Astrocyte of the spinal cord (primary cell): ENCODE measurements at places on chromosomes 5 and 9.

DNA sequence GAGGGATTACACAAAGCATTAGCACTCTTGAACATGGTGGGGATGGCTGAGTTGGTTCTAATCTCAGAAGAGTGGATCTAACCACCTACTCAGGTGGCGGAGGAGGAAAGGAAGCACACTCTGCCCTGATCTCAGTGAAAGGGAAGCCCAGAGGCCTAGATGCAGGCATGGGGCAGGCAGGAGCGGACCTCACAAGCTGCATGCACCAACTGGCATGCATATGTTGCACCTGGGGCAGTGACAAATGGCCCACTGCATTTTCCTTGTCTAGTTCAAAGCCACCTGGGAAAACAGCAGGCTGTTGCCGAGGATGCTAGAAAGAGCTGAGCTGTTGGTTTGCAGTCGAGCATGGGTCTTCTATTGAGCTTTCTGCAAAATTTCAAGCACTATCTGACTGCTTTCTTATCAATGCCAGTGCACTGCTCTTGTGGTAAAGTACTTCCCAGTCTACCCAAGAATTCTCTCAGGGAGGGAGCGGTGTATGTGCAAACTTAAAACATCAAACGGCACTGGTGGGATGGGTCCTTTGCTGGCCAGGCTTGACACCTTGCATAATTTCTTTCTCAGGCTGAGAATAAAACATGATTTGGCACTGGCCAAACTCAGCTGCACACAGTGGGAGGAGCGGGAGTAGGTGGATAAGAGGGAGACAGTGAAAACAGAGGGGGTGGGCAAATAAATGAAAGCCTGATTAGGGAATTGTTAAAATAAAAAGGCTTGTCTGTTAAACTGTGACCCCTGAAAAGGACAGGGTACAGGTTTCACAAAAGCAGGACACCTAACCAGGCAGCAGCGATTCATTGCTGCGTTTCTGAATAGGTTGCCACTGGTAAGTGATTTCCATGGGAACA is 108.9 kb downstream of the MARCHF3 start:
- DNase-seq, result no peak

GRCh38 chr9:124257070-124257843 is 492 bp upstream of the NEK6 start:
- peak; percentile 39 for DNase-seq

DNA sequence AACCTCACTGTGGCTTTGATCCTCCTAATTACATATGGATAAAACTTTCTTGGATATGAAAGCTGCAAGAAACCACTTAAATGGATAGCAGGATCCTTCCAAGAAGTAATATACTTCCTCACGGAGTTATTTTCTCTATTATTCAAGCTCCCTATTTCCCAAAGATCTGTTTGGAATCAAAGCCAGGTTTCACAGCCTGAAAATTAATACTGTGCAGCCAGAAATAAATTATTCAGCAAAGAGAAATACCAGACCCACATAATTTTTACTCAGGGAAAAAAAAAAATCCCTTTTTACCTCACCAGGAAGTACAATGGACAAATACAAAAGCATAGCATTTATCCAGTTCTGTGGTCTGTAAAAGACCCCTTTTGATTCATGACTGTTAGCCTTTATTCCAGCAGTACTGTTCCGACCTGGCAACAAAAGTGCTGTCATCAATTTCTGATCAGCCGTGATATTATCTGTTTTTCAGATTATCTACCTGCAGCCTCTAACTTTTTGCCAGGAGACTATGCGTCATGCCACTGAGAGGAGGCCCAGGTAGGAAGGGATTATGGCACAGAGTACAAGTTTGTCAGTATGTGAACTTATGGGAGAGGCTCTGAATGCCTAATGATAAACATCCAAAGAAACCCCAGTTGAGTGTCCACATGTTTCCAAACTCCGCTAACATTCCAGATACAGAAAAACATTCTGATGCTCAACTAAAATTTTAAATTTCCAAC is 57.0 kb downstream of the FBN2 start:
- DNase-seq, result no peak

DNA sequence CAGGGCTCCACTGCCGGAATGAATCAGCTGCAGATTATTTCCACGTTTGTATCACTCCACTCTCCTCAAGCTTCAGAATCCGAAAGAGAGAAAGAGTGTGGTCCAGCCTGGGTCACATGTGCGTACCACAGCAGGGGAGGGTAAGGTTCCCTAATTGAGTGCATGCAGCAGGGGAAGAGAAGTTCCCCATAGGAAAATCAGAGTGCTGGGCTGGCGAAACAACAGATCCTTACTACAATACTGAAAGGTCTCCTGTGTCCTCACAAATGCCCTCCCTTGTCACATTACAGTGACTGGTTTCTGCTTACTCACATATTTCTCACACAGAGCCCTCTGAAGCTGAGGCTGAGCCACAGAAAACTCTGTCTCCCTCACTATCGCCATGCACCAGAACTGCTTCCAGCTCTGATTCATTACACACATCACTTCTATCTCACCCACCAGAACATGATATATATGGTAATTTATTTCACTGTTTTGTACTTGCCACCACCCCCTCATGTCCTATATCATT is 532.2 kb upstream of the TUSC1 start:
- peak; percentile 6 for DNase-seq

DNA sequence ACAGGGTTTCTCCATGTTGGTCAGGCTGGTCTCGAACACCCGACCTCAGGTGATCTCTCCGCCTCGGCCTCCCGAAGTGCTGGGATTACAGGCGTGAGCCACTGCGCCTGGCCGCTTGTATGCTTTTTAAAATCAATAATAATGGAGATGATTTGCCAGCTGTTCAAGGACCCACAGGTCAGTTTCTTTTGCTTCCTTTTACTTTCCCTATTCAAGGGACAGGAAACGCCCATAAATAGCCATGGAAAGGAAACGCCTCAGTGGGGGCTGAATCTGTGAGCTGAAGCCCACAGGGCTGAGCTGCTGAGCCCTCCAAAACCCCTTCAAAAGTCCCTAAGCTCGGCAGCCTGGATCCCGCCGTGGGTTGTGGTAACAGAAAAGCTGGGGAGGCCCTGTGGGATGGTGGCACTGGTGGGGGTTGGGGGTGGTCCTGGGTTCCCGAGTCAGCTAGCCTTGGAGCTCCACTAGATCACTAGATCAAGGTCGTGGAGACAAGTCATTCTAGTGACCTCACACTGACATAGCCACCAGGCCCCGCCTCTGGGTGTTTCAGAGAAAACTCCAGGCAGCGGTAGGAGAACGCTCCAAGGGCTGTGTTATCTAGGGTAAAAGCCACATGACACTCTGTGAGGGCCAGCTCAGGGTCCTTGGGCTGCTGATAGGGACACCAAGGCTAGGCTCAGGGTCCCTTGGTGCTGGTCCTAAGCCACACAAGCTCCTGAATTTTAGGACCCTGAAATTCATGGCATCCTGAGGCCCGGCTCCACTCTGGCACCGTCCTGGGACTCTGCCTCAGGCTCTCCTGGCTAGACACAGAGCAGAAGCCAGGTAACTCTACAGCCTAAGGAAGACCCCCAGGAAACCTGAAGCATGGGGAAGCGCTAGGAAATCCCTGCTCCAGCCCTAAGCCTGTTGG is 18.0 kb upstream of the DUSP1 start:
- no peak for DNase-seq

GRCh38 chr5:102582696-102583095 is 83.9 kb upstream of the SLCO6A1 start:
- no peak for DNase-seq

GRCh38 chr5:165928971-165929370 is 2362.5 kb upstream of the WWC1 start:
- DNase-seq, result peak; percentile 68

DNA sequence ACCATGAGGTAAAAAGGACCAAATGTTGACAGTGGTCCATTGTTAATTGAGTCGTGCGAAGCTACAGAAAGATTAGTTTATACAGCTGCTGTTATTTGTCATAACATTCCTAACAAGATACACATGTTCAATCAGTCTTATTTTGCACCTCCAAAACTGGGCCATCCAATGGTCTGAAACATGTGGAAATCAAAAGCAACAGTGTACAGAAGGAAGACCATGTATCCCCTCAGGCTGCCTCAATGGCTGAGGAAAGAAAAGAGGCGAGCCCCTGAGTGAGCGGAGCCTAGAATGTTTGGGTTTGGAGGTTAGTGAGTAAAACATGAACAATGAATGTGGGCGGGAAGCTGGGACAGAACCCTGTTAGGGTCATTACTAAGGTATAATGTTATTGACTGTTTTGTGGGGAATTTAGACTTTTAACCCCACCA is 35.6 kb downstream of the NFIB start:
- peak; percentile 83 for DNase-seq

DNA sequence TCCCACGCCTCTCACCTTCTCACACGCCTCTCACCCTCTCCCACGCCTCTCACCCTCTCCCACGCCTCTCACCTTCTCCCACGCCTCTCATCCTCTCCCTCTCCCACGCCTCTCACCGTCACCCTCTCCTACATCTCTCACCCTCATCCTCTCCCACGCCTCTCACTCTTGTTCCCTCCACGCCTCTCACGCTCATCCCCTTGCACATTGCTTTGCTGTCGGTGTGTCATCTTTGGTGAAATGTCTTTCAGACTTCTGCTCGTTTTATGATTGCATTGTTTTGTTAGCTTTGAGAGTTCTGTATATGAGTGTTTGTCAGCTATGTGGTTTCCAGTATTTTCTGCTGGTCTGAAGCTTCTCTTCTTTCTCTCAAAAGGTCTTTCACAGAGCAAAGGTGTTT is 102.7 kb downstream of the EHMT1 start:
- DNase-seq, result no peak

GRCh38 chr9:21583628-21584377 is 101.7 kb upstream of the IFNE start:
- peak; percentile 28 for DNase-seq

- DNase-seq, result peak; percentile 46
Observed at GRCh38 chr5:160054831-160055230, 45.9 kb downstream of the TTC1 start.

DNA sequence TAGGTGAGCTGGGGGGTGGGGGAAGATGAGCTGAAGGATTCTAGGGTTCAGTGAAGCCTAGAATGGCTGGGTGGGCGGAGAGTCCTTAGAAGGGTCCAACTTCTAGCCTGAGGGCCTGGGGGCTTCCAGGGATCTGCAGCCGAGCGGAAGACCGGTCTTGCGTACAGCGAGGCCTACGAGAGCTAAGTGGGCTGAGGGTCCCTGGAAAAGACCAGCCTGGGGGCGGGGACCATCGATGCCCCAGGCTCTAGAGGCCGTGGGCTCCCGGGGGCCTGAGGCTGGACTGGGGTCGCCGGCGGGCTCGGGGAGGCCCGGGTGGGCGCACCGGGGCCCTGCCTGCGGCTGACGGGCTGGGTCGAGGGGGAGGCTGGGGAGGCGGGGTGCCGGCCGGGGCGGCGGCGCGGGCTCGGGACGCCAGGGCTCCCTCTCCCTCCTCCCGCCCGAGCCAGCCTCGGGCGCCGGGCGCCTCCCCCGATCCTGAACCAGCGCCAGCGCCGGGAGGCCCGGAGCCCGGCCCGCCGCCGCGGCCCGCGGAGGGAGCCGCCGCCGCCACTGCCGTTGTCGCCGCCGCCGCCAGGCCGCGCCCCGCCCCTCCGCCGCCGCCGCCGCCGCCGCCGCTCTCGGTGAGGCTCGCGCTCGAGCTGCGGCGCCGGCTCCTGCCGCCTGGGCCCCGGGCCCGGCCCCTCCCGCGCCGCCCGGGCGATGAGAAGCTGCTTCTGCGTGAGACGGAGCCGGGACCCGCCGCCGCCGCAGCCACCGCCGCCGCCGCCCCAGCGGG is at the start of gene MVB12B:
Gene MVB12B (plus strand): TSS at position 602 of the 778 bp plus-strand sequence. CDS start 101 bp downstream, at position 703.
- DNase-seq, result peak; percentile 23

DNA sequence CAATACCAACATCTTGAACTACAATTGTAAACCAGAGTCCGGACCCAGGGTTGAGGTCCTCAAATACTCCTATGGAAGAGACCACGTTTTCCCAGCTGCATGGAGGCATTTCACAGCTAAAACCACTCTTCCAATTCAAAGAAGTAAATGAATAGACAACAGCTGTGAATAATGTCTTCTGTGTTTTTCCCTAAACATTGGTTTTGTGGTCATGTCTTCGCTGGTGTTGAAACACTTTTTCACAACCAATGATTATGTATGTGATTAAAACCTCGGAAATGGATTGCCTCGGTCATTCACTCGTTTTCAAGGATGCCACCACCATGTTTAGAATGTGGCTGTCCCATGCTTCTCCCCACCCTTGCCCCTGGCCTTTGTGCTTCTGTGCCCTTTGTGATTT is 9.4 kb upstream of the TENT4A start:
- peak; percentile 39 for DNase-seq

GRCh38 chr9:3949744-3950143 is 350.1 kb downstream of the GLIS3 start:
- DNase-seq, result no peak

GRCh38 chr5:6188344-6188743 is 190.0 kb downstream of the MED10 start:
- DNase-seq, result no peak

DNA sequence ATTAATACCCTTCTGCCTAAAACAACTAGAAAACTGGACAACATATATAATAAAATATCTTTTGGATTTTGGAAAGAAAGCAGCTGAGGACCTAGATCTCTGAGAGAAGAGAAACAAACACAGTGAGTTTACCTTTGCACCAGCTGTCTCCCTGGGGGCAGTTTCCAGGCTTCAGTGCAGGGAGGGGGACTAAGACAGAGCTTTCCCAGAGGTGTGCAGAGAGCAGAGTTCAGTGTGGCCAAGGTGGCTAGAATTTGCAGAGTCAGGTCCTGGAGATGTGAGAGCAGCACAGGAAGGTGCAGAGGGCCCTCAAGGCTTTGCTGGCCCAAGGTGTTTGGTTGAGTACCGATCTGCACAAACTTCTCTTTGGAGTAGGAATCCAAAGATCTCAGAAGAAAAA is 26.3 kb upstream of the PTPDC1 start:
- no peak for DNase-seq

- DNase-seq, result no peak
Observed at GRCh38 chr5:44358421-44358820, 30.8 kb downstream of the FGF10 start.

DNA sequence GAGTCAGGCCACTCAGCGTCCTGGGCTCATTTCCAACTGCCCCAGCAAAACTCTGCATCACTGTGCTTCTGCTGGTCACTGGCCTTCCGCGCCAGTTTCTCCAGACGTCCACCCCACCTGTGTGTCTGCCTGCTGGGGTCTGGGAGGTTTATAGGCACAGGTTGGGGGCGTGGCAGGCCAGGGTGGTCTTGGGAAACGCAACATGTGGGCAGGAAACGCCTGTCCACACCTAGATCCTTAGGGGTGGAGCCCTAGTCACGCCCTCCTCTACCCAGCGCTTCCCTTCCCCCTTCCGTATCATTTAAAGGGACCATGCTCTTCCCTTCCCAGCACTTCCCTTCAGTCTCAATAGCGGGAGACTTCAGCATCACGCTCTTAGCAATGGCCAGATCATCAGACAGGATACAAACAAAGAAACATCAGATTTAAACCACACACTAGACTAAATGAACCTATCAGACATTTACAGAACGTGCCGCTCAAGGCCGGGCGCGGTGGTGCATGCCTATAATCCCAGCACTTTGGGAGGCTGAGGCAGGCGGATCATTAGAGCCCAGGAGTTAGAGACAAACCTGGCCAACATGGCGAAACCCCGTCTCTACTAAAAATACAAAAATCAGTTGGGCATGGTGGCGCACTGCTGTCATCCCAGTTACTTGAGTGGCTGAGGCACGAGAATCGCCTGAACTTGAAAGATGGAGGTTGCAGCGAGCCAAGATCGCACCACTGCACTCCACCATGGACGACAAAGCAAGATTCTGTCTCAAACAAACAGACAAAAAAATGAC is 11.8 kb upstream of the BTNL9 start:
- no peak for DNase-seq
